NAMALWA (cell line): ENCODE measurements at places on chromosomes 1 and 21.

- no peak for DNase-seq
These were observed 6.7 kb downstream of the PTTG1IP start for GRCh38 chr21:44866780-44867179.

- peak; percentile 53 for DNase-seq
These were observed 382 bp downstream of the TRMT1L start for GRCh38 chr1:185156288-185156853.

- no peak for DNase-seq
These were observed 5.5 kb upstream of the SYNJ1 start for GRCh38 chr21:32733356-32733755.

- no peak for DNase-seq
These were observed 2.4 kb downstream of the SSBP3 start for GRCh38 chr1:54403808-54404261.

GRCh38 chr1:54497338-54497737 is 50.7 kb upstream of the ACOT11 start:
- peak; percentile 38 for DNase-seq

- DNase-seq: no peak
These were observed 315.8 kb upstream of the USP24 start for GRCh38 chr1:55530749-55531478.

DNA sequence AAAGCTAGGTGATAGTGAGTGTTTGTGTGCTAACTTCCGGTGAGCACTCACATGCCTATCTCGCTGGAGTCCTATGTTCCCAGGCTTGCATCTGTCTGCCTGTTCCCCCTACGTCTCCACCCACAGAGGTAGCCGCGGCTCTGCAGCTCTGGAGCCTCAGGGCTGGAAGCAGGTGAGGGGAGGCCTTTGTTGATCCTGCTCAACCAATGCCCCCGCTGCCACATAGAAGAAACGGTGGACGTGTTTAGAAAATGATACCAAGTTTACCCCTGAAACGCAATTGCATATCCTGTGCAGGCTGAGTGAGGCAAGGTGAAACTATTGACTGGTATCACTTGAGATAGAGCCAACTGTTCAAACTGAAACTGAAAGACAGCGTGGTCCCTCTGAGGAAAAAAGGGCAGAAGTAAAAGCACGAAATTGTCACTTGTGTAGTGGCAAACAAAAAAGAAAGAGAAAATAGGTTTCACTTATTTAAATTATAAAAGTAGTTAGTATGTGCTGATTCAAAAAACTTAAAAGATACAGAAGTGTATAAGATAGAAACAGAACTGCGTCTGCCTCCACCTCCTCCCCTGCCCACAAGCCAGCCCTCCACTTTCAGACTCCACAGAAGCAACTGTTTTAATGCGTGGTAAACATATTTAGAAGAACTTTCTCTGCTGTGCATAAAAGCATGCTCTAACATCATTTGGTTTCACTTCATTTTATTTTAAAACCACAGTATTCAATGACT is 38.6 kb upstream of the ETS2 start:
- DNase-seq: peak; percentile 84

DNA sequence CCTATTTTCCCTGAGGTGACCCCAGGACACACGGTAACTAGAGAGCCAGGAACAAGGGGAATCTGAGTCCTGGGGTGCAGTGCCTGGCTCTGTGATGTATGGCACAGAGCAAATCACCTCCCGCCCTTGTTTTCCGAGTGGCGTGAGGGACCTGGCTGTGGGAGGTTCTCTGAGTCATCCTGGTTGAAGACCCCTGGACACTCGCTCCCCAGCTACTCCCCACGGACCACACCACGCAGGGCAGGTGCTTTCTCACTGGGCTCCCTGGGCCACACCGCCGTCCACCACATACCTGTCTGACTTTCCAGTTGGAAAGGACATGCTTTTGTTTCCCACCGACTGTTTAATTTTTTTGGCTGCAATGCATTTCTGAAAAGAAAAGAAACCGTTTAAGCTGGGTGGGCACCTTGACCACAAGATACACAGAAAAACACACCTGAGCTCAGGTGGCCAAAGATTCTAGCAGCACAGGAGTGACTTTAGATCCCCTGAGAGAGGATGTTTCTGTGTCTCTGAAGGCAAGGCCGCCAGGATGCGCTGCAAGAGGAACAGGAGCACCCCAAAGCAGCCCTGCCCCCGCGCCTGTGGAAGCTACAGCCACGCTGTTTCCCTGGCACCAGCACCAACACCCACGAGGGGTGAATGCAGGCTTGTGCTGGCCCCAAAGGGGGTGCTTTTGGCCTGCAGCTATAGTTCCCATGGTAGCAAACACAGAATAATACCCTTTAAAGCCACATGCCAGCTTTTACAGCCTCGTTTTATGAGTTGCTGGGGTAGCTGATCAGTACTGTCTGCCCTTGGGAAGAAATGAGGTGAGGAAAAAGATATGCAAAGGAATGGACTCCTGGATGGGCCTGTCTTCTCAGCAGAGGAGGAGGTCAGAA is 8.1 kb upstream of the SRM start:
- no peak for DNase-seq

DNA sequence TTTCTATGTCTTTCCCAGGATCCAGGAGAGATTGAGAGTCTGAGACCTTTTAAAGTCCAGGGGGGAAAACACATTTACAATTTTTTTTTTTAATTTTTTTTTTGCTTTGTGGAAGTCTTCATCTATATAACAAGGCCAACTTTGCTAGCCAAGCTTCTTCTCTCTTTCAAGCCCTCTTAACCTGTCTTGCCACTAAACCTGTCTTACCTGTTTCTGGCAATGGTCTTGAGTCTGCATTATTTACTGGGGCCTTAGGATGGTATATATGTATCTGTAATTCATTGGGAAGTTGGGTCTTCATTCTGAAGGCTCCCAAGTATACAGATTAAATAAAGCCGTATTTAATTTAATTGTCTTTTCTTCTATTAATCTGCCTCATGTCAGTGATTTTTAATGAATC is 750.9 kb upstream of the B3GALT2 start:
- DNase-seq: no peak

DNA sequence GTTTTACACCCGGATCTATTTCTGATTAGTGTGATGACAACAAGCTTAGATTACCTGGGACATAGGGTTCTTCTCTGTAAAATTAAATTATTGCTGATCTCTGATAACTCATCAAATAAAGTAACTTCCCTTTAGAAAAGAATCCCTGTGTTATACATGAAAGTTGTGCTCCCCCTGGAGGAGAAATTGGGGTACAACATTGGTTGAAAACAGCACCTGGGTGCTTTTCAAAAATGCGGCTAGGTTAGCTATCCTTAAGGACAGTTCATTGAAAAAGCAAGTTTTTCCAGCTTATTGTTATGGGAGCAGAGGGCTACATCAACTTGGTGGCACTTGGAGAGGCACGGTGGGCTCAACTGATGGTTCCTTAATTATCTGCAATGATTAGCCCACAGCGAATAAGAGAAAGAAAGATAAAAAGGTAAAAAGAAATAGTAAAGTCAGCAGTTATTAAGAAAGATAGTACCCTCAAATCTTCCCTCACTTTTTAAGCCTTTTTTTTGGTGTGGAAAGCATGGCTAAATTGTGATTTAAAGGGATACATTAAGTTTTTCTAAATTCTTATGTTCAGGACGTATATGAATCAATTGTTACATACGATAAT is 97.8 kb downstream of the FMN2 start:
- peak; percentile 69 for DNase-seq

DNA sequence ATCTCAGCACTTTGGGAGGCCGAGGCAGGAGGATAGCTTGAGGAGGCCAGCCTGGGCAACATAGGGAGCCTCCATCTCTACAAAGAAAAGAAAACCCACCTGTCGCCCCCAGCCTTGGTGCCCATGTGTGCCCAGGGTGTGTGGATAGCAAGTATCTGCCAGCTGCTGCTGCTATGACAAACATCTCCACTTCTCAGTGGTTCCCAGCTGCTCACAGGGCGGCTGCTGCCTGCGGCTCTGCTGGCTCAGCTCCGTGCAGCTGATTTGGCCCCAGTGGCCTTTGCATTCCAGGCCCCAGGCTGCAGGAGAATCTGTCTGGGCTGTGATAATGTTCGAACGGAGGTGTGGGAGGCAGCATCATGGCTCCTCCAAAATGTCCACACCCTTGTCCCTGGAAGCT is 10.6 kb upstream of the TTC34 start:
- DNase-seq: no peak

DNA sequence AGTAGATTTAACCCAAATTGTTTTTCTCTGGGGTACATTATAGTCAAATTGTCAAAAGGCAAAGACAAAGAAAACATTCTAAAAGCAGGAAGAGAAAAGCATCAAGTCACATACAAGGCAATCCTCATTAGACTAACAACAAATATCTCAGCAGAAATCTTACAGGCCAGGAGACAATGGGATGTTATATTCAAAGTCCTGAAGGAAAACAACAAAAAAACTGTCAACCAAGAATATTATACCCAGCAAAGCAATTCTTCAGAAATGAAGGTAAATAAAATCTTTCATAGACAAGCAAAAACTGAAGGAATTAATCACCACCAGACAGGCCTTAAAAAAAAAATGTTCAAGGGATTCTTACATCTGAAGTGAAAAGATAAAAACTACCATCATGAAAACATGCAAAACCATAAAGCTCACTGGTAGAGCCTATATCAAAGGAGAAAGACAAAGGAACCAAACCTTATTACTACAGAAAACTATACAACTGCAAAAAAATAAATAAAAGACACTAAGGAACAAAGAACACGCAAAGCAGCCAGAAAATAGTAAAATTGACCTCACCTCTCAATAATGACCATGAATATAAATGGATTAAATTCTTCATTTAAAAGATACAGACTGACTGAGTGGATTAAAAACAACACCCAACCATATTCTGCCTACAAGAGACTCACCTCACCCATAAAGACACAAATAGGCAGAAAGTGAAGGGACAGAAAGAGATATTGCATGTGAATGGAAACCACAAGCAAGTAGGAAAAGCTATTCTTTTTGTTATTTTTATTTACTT is 113.8 kb upstream of the ZC3H11B start:
- DNase-seq: no peak

- DNase-seq: no peak
These were observed 179.3 kb downstream of the NR5A2 start for GRCh38 chr1:200206761-200207160.

GRCh38 chr1:82401116-82401515 is 600.4 kb downstream of the ADGRL2 start:
- DNase-seq: no peak

DNA sequence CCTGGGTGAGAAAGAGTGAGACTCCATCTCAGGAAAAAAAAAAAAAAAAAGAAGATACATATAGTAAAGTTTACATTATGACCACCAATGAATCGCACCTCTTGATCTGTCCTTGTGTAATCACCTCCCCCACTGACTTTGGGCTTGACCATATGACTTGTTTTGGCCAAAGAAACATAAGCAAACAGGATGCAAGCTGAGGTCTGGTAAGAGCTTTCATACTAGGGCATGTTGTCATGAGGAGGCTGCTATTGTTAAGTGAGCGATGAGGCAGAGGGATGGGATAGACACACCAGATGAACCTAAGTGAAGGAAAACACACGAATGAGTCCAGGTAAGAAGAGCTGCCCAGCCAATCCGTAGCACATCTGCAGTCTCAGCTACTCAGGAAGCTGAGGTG is 10.7 kb downstream of the ENAH start:
- no peak for DNase-seq

GRCh38 chr1:168842306-168842705 is 113.3 kb upstream of the DPT start:
- no peak for DNase-seq

GRCh38 chr1:64112281-64112680 is 91.1 kb upstream of the UBE2U start:
- no peak for DNase-seq

- no peak for DNase-seq
These were observed 166.4 kb downstream of the ZZZ3 start for GRCh38 chr1:77516106-77516505.

DNA sequence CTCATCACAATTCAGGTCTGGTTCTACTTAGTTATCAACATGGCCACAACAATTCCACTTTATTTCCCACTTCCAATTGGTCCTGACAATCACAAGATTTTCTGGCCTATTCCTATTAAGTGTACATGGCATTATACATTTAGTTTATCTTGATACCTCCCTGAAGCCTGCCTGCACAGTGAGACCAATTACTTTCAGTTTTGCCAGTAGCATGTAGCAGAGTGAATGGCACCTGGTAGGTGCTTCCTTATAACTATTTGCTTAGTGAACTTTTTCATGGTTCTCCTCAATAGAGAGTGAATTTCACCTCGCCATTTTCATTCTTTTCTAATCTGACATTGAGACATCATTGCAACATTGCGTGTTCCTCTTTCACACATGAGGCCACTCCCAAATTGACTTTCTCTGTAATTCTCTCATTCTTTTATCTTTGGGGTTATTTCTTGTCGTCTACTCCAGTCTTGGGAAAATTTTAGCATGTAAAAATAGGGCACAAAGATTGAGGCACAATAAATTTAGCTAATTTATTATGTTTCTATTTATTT is 124.3 kb downstream of the DISC1 start:
- no peak for DNase-seq

- peak; percentile 90 for DNase-seq
These were observed 237.5 kb downstream of the TTLL7 start for GRCh38 chr1:83761167-83762038.

DNA sequence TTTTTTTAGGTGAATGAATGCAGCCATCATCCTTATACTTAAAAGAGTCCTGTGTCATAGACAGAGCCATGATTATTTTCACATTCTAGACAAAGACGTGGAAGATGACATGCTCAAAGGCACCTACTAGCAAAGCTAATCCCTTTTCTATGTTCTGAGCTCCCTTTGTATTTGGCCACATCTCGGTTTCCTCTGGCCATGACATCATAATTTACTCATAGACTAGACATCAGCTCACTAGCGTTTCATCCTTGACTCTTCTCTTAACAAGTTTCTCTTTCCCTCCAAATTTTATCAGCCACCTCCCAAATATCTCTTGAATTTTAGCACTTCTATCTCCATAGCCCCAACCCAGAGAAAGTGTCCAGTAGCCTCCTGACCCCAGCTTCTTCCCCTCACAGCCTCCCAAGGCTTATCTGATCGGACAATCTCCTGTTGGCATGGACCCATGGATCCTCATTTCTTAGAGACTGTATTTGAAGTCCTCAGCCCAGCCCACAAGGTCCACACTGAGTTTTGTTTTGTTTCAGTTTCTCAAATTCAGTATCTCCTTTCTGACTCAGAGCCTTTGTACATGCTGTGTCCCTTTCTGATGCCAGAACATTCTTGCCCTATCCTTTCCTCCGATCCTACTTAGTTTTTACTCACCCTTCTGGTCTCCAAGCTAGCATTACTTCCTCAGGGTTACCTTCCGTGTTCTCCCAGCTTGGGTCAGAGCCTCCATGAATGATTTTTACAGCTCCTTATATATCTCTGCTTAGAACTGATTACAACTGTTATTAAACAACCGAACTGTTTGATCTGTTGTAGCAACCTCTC is 33.0 kb upstream of the EPS8L3 start:
- no peak for DNase-seq

GRCh38 chr1:207362962-207363860 is 41.7 kb downstream of the CD55 start:
- no peak for DNase-seq
